Non-pigmented ciliary epithelial cell (primary cell): ENCODE measurements at places on chromosomes 1 and 21.

DNA sequence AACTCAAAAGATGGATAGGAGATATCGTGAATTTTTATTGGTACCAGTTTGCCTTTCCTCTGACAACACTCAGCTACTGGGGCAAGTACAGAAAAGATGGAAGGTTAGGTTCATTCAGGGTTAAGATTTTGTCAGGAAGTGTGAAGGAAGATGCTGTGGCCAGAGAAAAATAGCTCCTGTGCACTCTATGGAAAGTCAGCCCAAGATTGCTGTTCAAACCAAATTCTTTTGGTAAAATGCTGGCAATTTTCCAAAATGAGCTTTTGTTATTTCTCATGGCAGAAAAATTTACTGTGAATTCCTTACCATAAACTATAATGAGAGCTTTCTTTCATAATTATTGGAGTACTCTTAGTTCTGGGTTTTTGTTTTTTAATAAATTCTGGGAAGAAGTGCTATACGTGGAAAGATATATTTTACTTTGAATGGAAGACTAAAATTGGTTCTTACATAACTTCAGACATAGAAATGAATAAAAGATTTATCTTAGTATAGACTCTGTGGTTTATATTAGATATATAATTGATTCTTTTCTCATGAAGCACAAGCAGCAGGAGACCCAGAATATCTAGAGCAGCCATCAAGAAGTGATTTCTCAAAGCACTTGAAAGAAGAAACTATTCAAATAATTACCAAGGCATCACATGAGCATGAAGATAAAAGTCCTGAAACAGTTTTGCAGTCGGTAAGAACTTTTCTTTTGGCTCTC is 112.2 kb downstream of the USP25 start:
- DNase-seq, result peak; percentile 56

- DNase-seq, result no peak
Measured at GRCh38 chr1:30414086-30414850, 309.1 kb downstream of the MATN1 start.

- no peak for DNase-seq
Measured at GRCh38 chr1:87495147-87495546, 166.5 kb downstream of the LMO4 start.

DNA sequence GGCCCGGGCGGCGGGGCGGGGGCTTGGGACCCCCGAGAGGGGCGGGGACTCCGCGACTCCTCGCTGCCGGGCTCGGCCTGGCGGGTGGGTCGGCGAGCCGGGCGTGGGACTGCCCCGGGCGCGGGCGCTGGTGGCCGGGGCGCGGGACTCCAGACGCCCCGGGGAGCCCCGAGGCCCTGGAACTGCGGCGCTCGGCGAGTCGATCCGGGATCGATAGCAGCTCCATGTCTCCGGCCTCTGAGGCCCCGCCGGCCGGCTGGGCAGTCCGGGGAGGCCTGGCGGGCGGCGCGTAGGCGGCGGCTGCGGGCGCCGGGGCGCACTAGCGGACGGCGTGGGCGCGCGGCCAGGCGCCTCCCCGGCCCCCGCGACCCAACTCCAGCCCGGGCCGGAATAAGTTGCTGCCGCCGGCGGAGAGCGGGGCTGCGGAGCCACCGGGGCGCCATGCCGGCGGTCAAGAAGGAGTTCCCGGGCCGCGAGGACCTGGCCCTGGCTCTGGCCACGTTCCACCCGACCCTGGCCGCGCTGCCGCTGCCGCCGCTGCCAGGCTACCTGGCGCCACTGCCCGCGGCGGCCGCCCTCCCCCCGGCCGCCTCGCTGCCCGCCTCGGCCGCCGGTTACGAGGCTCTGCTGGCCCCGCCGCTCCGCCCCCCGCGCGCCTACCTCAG is 400 bp downstream of the SAMD11 start:
- no peak for DNase-seq

- no peak for DNase-seq
Measured at GRCh38 chr1:30747033-30748008, 10.3 kb downstream of the LAPTM5 start.

GRCh38 chr21:41848958-41849580 is 30.1 kb downstream of the PRDM15 start:
- no peak for DNase-seq

DNA sequence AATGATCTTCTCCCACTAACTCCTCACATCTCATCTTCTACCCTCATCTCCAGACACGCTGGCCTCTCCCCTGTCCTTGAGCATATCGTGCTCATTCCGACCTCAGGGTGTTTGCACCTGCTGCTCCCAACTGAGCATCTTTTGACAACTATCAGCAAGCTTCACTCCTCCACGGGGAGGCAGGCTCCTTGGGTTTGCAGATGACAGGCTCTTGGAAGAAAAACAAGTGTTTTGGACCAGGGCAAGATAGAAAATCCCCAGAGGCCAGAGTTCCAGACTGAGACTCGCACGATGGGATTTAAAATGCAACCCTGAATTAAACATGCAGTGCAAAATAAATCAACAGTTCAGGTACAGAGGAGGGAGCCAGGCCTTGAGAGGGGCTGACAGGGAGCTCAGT is 246.7 kb downstream of the PTPRU start:
- no peak for DNase-seq

- no peak for DNase-seq
Measured at GRCh38 chr1:76092812-76093211, 18.3 kb downstream of the ST6GALNAC3 start.

- DNase-seq, result no peak
Measured at GRCh38 chr1:168466714-168467131, 77.1 kb downstream of the XCL2 start.

DNA sequence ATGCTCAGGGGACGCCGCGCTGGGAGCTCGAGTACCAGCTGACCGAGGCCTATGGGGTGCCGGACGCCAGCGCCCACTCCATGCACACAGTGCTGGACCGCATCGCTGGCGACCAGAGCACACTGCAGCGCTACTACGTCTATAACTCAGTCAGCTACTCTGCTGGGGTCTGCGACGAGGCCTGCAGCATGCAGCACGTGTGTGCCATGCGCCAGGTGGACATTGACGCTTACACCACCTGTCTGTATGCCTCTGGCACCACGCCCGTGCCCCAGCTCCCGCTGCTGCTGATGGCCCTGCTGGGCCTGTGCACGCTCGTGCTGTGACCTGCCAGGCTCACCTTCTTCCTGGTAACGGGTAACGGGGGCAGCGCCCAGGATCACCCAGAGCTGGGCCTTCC is 1.3 kb upstream of the XKR8 start:
- DNase-seq, result no peak

DNA sequence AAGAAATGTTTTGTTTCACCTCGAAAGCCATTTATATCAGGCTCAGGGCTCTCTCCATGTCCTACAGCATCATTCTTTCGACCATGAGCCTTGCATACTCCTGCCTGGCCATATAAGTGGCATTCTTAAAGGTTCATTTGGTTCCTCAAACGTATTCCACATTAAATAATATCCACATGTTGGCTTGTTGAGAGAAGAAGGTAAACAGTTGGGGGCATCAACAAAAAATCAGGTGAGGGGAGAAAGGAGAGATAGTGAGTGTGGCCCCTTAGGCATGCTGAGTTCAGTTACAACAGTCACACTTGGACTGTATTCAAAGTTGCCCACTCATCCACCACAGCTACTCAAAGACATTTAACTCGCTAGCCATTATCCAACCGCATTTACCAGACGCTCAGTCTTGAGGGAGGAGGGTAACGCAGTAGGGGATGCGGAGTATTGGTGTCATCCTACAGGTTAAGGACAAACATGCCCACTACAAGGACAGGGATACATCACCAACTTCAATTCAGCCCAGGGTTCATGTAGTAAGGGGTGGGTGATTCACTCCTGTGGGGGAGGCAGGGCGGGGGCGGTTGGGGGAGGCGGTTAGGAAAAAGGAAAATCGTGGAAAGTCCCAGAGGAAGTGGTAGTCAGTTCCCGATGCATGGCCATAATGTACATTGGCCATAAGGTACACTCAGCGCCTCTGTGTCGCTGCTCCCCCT is 1.4 kb downstream of the ZNF697 start:
- DNase-seq, result no peak
